ENCODE measurements at places on chromosomes 1 and 21.

DNA sequence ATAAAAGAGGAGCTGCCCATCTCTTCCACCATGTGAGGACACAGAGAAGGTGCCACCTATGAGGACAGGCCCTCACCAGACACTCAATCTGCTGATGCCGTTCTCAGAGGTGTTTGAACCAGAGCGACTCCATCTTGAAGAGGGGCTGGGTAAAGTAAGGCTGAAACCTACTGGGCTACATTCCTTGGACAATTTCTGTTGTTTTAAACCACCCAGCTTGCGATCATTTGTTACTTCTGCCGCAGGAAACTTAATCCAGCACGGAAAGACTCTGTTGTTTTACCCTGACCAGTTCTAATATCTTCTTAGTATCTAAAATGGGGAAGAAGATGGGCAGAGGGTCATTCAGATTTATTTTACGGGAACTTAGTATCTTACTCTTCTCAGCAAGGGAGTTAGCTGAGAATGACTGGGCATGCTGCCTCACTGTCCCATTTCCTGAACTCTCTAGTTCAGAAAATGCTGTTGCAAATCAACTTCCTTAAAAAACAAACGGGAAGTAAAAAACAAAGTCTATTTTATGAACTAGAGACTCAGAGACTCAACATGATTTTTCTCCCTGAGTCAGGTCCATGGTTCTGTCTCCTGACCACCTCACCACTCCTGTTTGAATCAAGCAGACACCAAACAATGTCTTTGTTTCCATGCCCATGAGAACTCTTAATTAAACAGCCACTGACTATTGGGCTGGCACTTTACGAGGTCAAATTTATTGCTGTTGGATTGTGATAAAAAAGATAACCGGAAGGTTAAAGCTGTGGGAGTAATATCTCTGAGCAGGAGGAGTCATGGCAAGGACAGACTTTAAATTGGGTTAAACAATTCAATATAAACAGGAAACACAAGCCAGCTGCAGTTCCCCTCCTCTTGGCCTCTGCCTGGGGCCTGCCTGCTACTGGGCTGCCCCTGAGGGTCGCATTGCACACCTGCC lies 23.8 kb upstream of the IFNAR1 start:
- no peak for DNase-seq

DNA sequence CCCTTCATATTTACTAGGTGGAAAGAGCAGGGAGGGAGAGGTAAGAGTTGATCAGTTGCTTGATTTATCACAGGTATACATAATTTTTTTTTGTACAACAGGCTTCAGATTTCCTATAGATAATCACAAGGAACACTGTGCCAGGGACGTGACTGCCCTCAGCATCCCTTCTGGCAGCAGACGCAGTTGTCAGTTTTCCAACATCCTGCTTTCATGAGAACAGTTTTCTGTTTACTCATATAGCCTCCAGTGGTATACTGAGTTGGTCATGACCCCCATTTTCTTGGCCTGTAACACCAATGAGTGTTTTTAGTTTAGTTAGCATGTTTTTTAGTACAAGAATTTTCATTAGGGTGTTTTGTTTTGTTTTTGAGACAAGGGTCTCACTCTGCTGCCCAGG lies 37.9 kb upstream of the PTPRF start:
- no peak for DNase-seq

DNA sequence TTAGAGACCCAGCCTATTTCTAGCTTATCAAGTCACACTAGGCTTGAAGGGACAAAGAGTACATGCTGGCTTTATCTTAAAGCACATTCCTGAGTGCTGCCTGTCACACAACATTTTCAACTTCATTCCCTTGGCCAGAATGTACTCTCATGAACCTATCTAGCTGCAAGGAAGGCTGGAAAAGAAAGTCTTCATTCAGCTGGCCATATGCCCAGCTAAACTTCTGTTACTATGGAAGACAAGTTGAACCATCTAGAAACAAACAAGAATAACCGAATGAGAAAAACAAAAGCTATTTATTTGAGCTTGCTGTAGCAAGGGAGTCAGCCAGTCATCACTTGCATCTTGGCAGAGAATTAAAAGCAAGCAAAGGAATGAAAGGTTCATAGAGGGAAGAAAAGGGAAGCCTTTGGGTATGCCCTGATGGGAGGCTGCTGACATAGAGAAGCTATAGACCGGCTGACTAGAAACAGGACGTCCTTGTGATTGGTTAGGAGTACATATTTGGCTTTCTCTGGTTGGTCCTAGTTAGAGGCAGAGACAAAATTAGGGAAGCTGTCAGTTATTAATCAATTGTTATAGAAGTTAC lies 108.4 kb downstream of the NEK7 start:
- DNase-seq: no peak

- DNase-seq: no peak
Observed at GRCh38 chr1:20494609-20495311, 8.8 kb upstream of the CAMK2N1 start.

DNA sequence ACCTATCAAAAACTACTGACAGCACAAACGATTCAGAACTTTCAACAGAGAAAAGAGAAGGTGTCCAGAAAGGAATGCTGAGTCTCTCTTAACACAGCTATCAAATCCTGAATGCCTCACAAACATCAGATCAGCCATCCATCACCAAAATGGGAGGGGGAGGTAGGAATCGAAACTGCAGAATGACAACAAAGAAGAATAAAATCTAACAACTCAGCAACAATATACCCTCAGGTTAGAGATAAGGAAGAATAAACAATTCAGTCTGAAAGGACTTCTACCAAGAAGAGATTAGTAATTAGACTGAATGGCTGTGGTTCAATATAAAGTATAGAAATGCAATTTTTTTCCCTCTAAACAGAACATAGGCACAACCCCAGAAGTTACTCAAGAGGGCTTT lies 94.4 kb downstream of the RERE start:
- no peak for DNase-seq

All from posterior cingulate gyrus (tissue), 11 donors.